ENCODE measurements at places on chromosomes 7 and 10. TPM values are rescaled to one million over a fixed set of nuclear protein-coding genes. Genes with fewer than 3 reads are reported as not detected.

SLIT1 gene
- 0.44 TPM for total RNA-seq

LRIT1 gene
- total RNA-seq = not detected

FGFBP3 gene
- 1.7 TPM for total RNA-seq

TMEM209 gene
- 26.3 TPM for total RNA-seq

VIPR2 gene
- total RNA-seq = not detected

GPR15LG gene
- total RNA-seq = not detected

COPG2 gene
- 7.6 TPM for total RNA-seq

TAS2R4 gene
- 0.37 TPM for total RNA-seq

AGR2 gene
- total RNA-seq = not detected

SLC25A13 gene
- total RNA-seq = 17.1 TPM

TLL2 gene
- not detected for total RNA-seq

SKIDA1 gene
- 0.37 TPM for total RNA-seq

Data from T-helper 17 cell (primary cell).